ENCODE measurements at places on chromosomes 3 and 15.

- no peak for DNase-seq
These were observed 4.4 kb downstream of the UACA start for GRCh38 chr15:70758790-70759462.

DNA sequence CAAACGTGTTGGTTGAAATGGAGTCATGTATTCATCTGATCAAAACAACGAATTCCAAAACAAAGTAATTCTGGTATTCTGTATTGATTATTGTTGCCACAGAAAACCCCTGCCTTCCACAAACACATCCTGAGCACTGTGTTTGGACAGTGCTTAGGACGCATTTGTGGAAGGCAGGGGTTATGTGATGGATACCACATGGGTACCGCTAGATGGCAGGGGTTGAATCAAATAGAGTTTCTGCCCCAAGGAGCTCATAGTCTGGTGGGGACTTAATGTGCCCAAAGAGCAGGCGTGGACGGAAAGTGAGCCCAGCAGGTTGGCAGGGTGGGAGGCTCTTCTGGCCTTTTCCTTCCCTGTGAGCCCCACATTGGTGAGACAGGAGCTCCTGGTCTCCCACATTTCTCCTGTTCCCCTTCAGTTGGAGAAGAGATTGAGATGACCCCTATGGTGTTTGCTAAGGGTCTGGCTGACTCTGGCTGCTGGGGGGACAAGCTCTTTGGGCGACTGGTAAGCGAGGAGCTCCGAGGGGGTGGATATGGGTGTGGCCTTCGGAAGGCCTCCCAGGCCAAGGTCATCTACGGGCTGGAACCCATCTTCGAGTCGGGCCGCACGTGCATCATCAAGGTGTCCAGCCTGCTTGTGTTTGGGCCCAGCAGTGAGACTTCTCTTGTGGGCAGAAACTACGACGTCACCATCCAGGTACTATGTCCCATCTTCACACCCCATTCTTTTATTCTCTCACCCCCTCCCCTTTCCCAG lies 22.1 kb upstream of the SLC28A1 start:
- DNase-seq: no peak

GRCh38 chr3:46456118-46456517 lies 8.6 kb downstream of the LTF start:
- no peak for DNase-seq

DNA sequence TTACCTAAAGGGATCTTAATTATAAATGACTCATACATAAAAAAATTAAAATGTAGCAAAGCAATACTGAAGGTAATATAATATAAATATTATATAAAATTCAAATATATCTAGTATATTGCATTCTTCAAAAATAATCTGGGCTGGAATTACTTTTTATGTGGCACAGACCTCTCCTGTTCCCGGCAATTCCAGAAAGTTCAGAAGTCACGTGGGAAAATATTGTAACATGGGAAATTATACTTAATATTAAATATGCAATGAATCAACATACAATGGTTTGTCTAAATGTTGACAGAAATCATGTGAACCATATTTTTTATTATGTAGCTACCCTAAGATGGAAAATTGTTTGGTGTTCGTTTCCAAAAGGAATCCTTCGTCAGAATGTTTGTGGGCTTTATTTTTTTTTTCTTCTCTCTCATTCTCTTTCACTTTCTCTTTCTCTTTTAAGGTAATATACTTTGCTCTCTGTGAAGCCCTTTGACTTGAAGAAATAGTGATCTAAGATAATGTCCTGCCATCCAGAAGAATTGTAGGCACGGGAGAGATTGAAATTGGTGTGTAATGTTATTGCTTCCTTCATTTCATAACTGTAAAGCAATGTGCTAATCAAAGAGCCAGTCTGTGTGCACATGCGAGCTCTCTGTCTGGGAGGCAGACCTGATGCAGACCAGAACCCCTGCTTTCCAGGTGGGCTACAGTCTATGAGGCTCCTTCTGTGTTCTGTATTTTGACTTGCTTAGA lies 559.4 kb downstream of the NR2F2 start:
- no peak for DNase-seq

DNA sequence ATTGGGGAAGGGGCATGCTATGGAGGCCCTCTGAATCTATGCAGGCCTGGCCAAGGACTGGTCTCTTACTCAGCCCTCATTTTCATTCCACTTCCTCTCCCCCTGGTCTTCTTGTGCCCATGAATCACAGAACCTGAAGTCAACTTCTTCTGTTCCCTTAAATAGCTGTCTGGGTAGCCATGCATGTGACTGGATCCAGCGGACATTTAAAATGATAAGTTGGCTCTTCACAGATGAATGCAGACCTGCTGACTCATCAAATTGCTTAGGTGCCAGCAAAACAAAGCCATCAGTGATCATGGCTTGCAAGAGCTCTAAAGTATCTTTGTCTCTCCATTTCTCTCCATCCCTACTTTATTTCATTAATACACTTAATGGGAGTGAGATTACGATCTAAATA lies 90.1 kb upstream of the CADPS start:
- no peak for DNase-seq

DNA sequence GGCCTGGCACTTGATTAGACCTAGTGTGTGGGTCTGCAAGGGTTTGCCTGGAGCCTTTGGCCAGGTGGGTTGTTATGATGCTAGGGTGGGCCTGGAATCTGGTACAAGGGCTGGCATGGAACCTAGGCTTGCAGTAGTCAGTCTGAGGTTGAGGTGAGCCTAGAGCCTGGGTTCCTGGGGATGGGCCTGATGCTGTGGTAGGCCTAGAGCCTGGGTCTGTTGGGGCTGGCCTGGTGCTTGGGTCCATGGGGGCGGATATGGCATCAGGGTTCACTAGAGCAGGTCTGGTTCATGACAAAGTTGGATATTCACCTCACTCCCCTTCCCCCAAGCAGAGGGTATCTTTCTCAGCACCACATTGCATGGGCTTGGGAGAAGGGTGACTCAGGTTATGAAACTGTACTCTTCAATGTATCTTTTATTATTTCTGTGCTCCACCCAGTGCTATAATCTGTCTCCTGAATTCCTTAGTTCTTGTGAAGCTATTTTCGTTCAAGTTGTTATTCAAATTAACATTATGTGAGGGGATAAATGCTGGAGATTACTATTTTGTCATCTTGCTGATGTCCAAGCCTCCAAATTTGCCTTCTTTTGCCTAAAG lies 274.4 kb downstream of the NFKBIZ start:
- DNase-seq: no peak

- DNase-seq: no peak
These were observed 222.8 kb upstream of the UBE2E2 start for GRCh38 chr3:22980346-22980745.

- DNase-seq: no peak
These were observed 459.2 kb upstream of the ALCAM start for GRCh38 chr3:104907507-104907906.

- DNase-seq: no peak
These were observed 53.6 kb upstream of the UBE2E1 start for GRCh38 chr3:23752126-23752525.

DNA sequence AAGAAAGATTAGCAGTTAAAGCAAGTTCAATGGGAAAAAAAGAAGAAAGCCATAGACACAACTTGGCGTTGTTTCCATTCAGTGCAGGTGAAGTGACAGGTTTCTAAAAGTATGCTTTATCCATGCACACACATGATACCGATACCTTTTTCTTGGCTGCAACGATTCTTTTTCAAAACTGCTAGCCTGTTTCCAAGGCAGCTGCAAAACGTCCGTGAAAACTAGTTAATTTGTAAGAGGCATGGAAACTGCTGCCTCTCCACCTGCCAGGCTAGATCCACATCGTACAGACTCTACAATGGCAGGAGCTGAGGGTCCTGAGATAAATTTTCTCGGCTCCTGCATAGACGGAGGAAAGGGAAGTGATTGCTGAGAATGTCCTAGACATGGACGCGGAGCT lies 128.9 kb upstream of the ICE2 start:
- DNase-seq: no peak

GRCh38 chr3:130979117-130979516 lies 47.5 kb downstream of the ASTE1 start:
- no peak for DNase-seq

DNA sequence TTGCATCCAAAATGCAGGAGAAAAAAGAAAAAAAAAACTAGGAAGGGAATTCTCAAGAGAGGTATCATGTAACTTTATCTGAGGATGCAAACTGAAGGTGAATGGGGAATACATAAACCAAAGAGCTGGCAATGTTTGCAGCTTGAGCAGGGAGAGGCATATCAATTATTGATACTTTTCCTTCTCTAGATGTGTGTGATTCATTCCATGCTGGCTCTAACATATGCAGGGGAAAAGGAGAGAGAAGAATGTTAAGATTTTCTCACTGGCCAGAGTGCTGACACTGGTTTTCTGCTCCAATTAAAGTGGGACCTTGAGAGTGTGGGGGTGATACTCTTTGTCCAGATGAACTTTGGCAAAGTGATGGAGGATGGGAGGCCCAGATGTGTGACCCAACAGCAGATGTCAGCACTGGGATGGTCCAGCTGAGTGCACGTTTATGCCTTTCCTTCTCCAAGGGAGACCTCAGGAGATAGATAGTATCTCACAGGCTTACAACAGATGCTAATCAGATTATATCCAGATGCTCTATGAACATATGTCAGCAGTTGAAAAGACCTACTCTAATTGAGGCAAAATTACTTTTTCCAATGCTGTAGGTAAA lies 50.0 kb upstream of the PSMD6 start:
- peak; percentile 69 for DNase-seq

DNA sequence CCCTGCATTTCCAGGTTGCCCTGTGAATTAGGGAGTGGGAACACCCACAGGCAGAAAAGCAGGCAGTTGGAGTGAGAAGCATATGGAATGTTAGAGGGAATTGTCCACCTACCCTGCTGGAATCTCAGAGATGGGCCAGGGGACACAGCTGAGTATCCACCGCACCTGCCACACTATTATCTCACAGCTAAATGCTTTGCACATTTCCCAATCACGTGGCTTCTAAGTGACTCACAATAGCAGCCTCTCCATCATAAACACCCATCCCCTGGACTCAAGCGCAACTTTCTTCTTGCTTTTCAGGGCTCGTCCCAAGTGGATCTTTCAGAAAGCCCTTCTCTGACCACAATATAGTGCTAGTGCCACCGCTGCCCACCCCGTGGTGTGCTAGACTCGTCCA lies 389.0 kb upstream of the LMCD1 start:
- no peak for DNase-seq

- DNase-seq: no peak
These were observed 114.1 kb downstream of the DCLK3 start for GRCh38 chr3:36650271-36650671.

DNA sequence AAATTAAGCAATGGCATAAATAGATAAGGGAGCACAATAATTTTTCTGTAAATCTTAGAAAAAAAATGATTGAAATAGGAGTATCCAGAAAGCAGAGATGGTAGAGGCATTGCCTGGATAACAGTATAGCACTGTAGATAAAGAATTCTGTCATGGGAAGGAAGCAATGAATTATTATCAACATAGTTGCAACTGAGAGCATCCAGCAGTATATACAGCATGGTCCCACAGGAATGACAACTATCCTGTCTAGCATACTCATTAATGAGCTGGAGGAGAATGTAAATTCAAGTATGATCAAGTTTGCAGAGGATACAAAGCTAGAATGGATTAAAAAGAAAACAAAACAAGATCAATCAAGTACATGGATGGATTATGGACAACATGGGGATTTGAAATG lies 90.8 kb downstream of the DPH6 start:
- peak; percentile 3 for DNase-seq
